ENCODE measurements at places on chromosomes 1 and 21.

DNA sequence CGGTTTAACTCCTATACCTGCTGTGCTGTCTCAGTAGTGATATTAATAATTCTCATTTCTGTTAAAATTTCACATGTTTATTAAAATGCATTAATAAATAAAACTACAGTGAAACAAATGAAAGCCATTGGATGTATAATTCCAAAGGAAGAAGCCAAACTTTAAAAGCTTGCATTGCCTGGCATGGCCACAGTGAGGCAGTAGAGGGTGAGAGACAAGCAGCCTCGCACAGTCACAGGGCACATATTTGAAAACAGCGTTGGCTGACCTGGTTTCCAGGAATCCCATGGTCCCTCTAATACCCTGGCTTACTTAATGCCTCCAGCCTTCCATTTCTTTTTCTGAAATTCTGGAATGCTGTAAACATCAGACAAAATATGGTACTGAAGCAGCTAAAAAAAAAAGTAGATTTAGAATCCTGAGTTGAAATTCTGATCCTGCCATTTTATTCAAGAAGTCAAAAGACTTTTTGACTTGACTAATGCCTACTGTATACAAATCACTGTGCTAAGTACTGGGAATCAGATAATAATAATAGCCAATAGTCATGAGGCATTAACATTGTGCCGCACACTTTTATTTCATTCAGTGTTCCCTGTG is 6.7 kb upstream of the RNASEL start:
- DNase-seq = peak; percentile 89

GRCh38 chr1:61496501-61496900 is 228.4 kb downstream of the TM2D1 start:
- peak; percentile 24 for DNase-seq

DNA sequence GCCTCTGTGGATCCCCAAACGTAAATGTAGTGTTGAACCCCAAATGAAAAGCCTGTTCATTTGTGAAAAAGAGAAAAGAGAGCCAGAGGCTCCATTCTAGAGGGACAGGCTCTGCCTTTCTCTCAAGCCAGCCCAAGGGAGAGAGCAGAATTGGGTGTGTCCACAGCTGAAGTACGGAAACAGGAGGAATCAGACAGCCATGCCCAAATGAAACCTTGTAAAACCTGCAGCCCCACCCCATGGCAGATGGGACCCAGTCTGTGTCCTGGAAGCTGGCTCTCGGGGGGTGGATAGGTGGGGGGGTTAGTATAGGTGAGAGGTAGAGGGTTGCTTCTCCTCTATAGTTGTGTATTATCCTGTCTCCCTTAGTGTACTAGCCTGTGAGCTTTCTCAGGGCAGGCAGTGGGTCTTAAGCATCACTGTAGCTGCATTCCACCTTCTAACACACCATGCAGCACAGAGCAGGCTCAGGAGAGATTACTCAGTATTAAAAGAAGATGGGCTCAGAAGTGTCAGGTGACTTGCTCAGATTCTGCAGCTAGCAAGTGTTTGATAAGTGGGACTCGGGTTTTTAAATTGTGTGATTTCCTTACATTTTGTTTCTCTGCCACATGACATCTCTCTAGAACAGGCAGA is 67.4 kb upstream of the SIPA1L2 start:
- DNase-seq = no peak

- no peak for DNase-seq
Observed at GRCh38 chr1:2300004-2300771, 72.1 kb downstream of the SKI start.

GRCh38 chr1:102550729-102551384 is 554.1 kb upstream of the OLFM3 start:
- DNase-seq = no peak

DNA sequence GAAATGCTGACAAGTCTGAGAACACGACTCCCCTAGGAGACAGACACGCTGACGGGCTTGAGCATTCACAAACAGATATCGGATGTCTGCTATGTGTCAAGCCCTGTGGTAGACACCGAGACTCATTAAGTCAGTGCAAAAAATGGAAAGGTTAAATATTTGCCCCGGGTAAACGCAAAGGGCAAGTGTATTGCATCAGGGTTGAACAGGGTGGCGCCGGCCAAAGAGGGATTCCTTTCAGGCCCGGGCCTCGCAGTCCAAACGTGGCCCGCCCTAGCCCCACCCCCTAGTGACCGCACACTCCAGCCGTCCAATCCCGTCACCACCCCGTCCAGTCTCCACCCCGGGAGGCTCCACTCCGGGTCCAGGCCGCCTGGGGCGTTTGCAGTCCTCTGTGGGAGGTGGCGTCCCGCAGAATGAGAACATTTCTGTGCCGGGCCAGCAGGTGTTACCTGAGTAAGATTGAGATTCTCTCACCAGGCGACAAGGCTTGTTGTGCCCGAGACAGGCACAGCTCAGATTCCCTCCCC is 16.3 kb upstream of the TMEM9 start:
- DNase-seq = peak; percentile 93

DNA sequence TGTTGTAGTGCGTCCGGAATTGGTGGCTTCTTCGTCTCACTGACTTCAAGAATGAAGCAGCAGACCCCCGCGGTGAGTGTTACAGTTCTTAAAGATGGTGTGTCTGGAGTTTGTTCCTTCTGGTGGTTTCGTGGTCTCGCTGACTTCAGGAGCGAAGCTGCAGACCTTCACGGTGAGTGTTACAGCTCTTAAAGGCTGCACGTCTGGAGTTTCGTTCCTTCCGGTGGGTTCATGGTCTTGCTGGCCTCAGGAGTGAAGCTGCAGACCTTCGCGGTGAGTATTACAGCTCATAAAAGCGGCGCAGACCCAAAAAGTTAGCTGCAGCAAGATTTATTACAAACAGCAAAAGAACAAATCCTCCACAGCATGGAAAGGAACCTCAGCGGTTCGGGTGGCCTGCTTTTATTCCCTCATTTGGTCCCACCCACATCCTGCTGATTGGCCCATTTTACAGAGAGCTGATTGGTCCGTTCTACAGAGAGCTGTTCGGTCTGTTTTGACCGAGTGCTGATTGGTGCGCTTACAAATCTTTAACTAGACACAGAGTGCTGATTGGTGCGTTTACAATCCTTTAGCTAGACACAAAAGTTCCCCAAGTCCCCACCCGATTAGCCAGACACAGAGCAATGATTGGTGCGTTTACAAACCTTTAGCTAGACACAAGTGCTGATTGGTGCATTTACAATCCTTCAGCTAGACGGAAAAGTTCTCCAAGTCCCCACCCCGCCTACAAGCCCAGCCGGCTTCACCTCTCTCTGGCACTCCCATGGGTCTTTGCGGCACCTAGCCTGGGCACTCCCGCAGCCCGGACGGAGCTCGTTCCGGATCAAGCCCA is 49.6 kb upstream of the KRTAP19-8 start:
- no peak for DNase-seq

DNA sequence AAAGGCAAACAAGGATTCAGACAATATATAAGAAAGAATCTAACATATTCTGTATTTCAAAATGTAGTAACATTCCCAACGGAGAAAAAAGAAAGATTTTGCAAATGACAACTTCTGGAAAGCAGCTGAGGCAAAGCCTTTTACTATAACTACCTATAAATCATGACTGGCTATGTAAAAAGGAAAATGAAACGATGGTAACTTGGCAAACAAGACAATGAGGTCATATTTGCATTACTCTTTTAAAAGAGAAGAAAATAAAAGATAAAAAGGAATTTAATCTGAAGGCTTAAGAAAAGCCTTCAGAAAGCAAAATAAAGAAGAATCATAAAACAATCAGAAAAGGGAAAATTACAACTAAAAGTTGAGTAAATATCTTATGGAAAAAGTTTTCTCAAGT is 25.1 kb upstream of the ASPM start:
- DNase-seq = no peak

GRCh38 chr1:202305168-202305567 is 36.6 kb downstream of the UBE2T start:
- no peak for DNase-seq

DNA sequence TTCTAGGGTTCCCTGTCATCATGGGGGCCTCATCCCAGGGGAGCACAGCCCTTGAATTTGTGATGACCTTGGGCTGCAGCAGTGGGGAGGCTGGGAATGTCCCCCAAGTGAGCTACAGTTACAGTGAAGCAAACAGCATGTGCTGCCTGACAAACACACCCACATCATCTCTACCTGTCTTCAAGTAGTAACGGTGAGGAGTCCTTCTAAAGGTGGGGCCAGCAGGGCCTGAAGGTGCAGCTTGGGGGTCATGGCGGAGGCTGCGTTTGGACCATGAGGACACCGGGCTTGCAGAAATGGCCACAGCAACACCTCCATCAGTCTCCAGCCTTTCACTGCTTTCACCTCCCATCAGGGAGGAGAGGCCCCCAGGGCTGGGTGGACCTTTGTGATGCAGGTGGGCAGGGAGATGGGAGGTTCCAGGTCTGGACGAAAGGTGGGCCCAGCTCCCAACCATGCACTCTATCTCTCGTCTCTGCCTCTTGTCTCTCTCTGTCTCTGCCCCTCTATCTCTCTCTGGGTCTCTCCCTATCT is 55.7 kb downstream of the WNT9A start:
- no peak for DNase-seq

DNA sequence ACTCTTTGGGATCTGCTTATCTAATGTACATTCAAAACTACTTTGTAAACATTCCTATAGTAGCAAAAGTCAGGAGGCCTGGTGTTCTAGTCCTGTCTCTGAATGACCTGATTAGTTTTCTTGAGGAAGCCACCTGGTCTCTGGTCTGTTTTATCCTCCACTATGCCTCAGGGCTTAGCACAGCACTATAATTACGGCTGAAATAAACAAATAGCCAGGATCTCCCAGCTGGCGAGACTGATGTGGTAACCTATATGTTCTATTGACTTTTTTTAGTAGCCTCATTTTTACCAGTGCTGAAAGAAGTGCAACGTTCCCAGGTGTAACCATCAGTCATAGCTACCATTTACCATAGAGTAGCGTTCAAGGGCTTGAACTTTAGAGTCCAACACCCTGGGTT is 24.2 kb upstream of the RPL11 start:
- no peak for DNase-seq

DNA sequence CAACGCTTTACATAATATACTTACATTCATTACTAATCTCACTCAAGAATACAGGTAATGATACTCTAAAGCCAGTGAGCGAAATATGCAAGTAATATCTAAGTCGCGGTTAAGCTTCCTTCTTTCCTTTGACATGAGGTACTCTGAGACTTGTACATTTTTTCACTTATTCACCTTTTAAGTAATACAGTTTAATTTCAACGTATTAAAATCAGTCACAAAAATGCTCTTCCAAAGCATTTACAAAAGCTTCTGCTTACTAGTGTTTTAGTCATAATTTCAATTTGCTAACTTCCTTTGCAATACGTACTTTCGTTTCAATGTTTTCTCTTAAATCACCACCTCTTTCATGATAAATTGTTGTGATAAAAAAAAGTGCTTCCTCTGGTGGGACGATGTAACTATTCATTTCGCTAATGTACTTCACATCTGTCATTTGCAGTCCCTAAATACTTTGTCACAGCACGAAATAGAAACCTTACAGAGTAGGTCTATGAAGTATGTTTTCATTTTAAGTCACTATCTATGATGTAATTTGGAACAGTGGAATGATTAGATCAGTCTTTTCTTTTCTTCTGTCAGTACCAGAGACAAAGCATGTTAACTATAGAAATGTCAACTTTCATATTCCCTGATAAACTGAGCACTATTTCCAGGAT is 34.0 kb upstream of the ADGRL4 start:
- no peak for DNase-seq

GRCh38 chr1:5009376-5010065 is 355.1 kb downstream of the AJAP1 start:
- DNase-seq = no peak

DNA sequence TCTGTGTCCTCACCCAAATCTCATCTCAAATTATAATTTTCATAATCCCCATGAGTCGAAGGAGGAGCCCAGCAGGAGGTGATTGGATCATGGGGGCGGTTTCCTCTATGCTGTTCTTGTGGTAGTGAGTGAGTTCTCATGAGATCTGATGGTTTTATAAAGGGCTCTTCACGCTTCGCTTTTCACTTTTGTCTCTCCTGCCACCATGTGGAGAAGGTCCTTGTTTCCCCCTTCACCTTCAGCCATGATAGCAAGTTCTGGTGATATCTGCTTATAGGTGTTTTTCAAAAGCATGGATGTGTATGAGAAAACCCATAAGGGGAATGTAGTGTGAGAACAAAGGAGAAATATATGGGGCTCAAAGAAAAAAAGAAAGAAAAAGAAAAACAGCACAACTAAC is 405.9 kb upstream of the RGS18 start:
- no peak for DNase-seq

- peak; percentile 42 for DNase-seq
Observed at GRCh38 chr1:93471911-93472310, 24.0 kb downstream of the FNBP1L start.

- no peak for DNase-seq
Observed at GRCh38 chr1:100497796-100498195, 40.1 kb upstream of the GPR88 start.

DNA sequence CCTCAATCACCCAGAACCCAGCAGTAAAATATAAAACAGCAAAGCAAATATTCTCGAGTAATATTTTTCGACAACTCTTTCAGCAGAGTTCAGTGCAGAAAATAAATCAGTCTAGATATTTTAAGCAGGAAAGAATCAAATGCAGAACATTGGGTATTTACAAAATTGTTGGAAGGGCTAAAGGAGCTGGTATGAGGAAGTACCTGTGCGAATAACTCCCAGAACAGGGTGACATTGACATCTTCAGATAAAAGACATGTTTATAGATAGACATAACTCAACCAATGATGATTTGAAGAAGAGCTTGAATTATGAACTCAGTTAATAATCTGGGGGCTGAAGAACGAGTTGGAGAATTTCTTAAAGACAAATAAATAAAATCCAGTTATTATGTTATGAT is 6.4 kb downstream of the AXDND1 start:
- DNase-seq = no peak

DNA sequence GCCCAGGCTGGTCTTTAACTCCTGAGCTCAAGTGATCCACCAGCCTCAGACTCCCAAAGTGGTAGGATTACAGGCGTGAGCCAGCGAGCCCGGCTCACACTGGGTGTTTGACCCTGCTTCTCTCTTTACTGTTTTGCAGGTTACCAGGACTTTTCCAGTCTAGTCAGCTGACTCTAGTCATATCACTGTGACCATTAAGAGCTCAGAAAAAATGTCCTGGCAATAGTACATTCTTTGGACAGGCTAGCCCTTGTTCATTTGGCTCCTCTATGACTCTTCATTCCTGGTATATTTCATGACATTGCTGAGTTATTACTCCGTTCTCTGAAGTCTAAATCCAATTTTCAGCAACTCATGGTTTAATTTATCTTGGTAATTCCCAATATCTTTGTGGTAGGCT is 8.0 kb upstream of the CA6 start:
- no peak for DNase-seq

GRCh38 chr1:22340873-22341272 is 110.8 kb upstream of the ZBTB40 start:
- DNase-seq = no peak

- no peak for DNase-seq
Observed at GRCh38 chr1:21293537-21294265, 3.4 kb upstream of the ECE1 start.

- DNase-seq = peak; percentile 65
Observed at GRCh38 chr1:40344597-40344996, 27.5 kb upstream of the COL9A2 start.

- DNase-seq = no peak
Observed at GRCh38 chr1:41461790-41462679, 22.4 kb downstream of the EDN2 start.

Measured in eye (tissue), 1 donor.